Effector memory CD8-positive, alpha-beta T cell (primary cell): ENCODE measurements at places on chromosomes 1 and 21.

DNA sequence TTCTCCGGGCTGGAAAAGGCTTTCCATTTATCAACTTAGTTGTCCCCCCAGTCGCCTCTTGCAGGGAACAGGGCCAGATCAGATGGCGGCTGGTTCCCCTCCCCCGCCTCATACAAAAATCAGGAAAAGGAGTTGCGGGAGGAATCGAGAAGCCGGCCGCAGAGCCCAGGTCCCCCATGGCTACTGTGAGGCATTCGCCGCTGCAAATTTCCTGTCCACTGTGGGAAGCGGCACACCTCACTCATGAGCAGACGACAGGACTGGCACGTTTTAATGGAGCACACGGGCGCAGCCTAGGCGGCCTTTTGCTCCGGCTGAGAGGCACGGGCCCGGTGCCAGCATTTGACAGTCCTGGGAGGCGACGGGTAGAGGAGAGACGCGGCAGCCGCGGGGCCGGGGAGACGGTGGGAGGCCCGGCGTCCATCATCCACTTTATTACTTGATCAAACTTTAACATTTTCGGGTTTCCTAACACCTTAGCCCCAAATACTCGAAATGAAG, 1.1 kb downstream of the GNG4 start:
- no peak for DNase-seq

- no peak for DNase-seq
Observed at GRCh38 chr1:164774819-164775654, 216.1 kb downstream of the PBX1 start.

- DNase-seq = no peak
Observed at GRCh38 chr1:32727876-32728275, 25.3 kb upstream of the SYNC start.

DNA sequence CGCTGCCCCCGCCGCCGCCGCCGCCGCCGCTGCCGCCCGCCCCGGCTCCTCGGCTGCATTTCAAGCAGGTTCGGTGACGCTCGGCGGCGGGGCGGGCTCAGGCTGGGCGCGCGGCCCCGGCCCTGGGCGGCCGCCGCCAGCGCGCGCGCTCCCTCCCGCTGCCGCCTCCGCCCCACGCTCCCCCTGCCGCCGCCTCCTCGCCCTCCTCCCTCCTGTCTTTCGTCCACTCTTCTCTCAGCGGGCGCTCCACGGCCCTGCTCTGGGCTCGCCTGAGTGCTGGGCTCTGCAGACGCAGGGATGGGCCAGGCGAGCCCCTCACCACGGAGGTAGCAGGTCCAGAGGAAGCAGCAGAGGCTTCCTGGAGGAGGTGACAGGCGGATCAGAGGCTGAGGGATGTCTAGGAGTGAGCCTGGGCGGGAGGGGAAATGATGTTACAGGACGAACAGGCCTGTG, at the start of gene LRP8:
TSS of gene LRP8 (minus strand) at position 62 of the 453 bp plus-strand sequence. CDS start 158 bp downstream, outside the sequence.
- DNase-seq = peak; percentile 72

- DNase-seq = no peak
Observed at GRCh38 chr1:34829250-34829649, 30.3 kb downstream of the SMIM12 start.

GRCh38 chr1:164803366-164803765, 244.4 kb downstream of the PBX1 start:
- DNase-seq = no peak

GRCh38 chr21:44074315-44074958, 32.8 kb upstream of the PWP2 start:
- DNase-seq = no peak

DNA sequence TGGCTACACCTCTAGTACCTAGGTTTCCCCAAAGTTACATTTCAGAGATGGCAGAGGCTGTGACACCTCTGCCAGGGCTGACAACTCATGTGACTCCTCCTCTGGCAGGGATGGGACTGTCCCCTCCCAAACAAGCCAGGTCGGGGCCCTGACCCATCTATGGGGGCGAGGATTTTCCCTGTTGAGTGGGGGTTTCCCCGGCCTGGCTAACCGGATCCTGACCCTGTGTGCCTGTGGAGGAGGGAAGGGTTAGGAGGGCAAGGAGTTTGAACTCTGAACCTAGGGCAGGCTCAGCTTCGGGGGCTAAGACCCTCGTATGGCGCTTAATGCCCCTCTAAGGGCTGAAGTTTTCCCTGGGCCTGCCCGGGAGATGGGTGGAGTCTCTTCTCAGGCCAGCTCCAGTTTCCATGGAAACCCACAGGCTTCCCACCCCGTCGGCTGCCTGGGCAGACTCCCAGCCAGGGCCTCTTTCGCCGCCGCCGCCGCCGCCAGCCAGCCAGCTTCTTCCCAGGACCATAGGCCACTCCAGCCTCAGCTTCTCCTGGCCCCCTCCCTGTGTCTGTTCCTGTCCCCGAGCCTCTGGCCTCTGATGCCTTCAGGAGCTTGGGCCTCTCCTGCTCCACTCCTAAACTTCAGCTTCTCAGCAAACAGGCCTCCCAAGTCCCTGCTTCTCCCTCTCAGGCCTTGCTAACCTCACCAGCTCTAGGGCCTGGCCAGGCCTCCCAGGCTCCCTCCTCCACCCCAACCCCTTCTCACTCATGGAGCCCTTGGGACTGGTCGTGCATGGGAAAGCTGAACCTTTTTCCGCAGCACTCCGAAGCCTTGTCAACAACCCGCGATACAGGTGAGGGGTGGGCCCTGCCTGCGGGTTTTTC, at the start of gene BTBD19:
TSS of gene BTBD19 (plus strand) at position 461 of the 875 bp plus-strand sequence. CDS start at position 759, 298 bp downstream.
- DNase-seq = peak; percentile 45

- DNase-seq = no peak
Observed at GRCh38 chr1:177354247-177354646, 183.5 kb downstream of the BRINP2 start.
